ENCODE measurements at places on chromosomes 5 and 9.

- DNase-seq, result no peak
Measured at GRCh38 chr5:41404757-41405156, 105.6 kb downstream of the PLCXD3 start.

DNA sequence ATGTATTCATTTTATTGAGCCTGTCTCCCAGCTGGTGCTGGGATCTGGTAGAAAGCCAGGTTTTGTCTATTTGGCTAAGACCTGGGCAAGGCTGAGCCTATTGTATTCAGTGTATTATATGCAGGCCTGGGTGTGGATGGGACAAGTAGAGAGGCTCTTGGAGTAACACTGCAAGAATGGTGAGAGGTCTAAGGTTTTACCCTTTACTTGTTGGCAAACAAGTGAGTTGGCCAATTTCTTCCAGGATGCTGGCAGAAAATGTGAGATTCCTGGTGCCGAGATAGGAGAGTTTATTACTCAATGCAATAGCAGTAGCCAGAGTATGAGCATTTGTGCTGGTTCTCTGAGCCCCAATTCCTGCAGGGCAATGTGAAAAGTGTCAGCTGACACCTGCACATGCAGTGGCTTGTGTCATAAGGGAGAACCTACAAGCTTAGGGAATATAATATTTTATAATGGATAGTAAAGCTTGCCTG lies 141.7 kb upstream of the PRLR start:
- DNase-seq, result no peak

GRCh38 chr5:110441035-110441434 lies 285.4 kb downstream of the TMEM232 start:
- DNase-seq, result no peak

GRCh38 chr5:113917997-113918396 lies 404.5 kb downstream of the YTHDC2 start:
- DNase-seq, result no peak

GRCh38 chr9:130893341-130894101 lies 3.1 kb downstream of the QRFP start:
- no peak for DNase-seq

DNA sequence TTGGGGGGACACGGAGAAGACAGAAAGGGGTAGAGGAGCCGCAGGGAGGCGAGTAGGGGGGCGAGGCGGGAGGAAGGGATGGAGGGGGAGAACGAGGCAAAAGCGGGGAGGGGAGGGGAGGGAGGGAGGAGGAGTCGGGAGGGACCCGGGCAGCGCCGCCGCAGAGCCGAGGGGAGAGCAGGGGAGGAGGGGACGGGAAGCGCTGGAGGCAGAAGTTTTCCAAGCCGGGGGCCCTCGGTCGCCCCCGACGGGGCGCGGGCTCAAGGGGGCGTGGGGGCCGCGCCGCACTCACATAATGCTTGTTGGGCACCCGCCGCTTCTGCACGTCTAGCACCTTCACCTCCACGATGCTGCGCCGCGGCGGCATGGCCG lies 353 bp downstream of the SH3PXD2B start:
- no peak for DNase-seq

GRCh38 chr5:76546497-76547102 lies 76.6 kb downstream of the F2RL2 start:
- no peak for DNase-seq

DNA sequence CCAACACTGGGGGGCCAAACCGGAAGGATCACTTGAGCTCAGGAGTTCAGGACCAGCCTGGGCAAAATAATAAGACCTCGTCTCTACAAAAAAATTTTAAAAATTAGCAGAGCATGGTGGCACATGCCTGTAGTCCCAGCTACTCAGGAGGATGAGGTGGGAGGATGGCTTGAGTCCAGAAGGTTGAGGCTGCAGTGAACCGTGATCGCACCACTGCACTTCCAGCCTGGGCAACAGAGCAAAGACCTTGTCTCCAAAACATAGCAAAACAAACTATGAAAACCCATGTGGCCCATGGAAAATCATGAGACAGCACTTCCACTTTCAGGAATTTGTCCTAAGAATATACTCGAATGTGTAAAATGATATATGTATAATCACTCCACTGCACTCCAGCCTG lies 6.1 kb downstream of the SETX start:
- no peak for DNase-seq

DNA sequence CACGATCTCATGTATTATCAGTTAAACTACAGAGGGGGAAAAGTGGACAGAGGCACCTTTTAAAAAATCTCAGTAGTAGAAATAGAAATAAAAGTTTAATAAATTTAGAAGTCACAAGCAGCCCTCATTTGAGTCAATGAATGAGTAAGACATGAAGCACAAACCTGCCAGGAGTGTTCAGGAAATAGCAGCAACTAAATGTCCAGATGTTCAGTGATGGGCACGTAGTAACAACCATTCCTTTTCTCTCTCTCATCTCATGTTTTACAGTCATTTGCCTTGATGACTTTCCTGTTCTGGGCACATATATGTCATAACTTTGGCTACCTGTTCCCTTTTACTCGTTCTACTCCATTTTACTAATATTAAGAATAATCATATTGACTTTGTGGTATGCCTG lies 17.7 kb downstream of the ISOC1 start:
- no peak for DNase-seq

DNA sequence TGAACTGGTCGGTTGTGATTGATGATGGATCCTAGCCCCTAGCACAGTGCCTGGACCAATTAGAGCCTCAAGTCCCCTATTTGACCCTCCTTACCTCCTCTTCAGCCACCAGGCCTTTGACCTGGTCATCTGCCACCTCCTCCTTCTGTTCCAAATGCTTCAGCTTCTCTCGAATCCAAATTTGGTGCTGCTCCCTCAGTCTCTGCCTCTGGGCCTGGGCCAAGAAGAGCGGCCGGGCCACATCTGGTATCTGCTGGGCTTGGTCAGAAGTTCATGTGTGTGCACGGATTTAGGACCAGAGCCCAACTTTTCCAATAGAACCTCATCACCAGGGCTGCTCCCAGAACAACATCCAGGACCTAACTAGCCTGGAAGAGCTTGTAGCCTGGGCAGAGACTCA lies 6.5 kb downstream of the SLC35A4 start:
- DNase-seq, result no peak

GRCh38 chr5:172837640-172838039 lies 3.6 kb downstream of the ERGIC1 start:
- peak; percentile 42 for DNase-seq

- no peak for DNase-seq
Measured at GRCh38 chr9:19049917-19050636, 850 bp downstream of the RRAGA start.

- DNase-seq, result no peak
Measured at GRCh38 chr9:114138552-114138971, 16.8 kb upstream of the COL27A1 start.

- no peak for DNase-seq
Measured at GRCh38 chr5:40465416-40465815, 214.3 kb upstream of the PTGER4 start.

DNA sequence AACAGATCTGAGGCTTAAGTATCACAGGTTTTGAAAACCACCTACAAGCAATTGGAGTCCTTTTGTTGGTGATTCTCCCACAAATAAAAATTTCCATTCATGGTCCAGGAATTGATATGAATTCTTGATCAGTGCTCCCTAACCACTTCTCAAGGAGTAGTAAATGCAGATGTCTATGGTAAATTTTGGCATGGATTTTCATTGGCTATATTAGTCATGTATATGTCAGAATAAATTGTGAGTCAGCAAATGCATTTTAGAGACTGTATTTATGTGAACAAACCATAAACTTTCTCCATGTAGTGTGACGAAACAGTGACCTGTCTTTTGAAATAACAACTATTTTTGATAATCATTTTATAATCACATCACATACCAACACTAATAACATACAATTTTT lies 611.1 kb downstream of the HTR1A start:
- no peak for DNase-seq

DNA sequence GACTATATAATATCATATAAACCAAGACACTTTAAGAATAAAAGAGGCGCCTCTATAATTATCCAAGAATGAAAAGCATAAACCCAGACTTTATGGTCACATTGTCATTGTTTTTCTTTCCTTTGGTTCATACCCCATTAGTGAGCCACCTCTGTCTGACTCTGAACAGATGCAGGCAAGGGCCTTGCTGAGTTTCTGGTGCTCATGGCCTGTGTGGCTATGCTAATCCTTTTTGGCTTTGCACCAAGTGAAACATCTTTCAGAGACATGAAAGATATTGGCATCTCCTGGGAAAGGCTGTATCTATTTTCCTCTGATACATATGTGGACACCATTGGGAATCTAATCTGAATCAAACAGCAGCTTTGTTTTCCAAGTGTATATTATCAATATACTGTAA lies 222.5 kb downstream of the CHSY3 start:
- no peak for DNase-seq

DNA sequence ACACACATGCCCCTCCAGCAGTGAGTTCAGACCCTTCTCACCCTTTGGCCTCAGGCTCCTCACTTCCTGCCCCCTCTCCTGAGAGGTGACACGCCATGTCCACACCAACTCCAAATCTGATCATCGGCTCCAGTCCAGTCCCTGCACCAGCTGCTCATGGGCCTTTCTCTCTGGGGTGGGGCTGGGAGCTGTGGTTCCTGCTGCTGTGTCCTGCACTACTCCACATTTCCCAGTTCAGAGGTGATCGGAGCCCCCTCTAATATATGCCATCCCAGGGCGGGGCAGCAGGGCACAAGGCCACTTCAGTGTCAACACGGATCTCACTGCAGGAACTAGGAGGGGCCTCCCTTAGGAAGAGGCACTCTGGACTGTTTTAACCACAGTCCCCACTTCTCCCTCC lies 91.5 kb downstream of the ADAMTS2 start:
- DNase-seq, result no peak

GRCh38 chr5:132677191-132677590 lies 3.4 kb downstream of the IL4 start:
- no peak for DNase-seq

GRCh38 chr9:3931058-3931457 lies 368.8 kb downstream of the GLIS3 start:
- no peak for DNase-seq

GRCh38 chr5:20559845-20560244 lies 571.8 kb upstream of the CDH18 start:
- DNase-seq, result no peak

- DNase-seq, result no peak
Measured at GRCh38 chr5:124408738-124409453, 337.5 kb downstream of the ZNF608 start.

DNA sequence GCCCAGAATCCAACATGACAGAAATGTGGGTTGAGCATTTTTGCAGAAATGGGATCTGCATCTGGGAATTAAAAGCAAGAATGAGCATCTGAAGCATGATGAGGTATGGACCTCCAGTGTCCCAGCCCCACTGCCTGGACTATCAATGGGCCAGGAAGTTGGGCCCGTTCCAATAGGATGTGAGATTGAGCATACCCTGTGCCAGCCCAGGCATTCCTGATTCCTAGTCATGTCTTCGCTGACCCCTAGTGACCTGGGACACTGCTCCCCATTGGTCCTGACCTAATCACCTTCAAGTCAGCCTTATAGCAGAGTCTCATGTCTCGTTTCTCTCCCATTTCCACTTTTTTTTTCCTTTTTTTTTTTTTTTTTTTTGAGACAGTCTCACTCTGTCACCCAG lies 197.4 kb upstream of the IRX2 start:
- DNase-seq, result no peak

DNA sequence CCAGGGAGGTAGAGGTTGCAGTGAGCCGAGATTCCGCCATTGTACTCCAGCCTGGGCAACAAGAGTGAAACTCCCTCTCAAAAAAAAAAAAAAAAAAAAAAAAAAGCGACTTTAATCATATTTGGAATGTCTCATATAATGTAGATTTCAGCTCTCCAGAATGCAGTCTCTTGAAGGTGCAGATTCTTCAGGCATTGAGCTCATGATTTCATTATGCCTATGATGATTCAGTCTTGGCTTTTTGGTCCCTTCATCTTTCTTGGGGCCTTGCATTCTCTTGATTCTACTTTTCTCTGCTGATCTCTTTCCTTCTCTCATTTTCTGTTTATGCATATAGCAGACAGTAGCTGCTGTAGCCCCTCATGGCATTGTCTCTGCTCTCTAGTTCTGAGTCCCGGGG lies 22.9 kb downstream of the KDM4C start:
- no peak for DNase-seq

DNA sequence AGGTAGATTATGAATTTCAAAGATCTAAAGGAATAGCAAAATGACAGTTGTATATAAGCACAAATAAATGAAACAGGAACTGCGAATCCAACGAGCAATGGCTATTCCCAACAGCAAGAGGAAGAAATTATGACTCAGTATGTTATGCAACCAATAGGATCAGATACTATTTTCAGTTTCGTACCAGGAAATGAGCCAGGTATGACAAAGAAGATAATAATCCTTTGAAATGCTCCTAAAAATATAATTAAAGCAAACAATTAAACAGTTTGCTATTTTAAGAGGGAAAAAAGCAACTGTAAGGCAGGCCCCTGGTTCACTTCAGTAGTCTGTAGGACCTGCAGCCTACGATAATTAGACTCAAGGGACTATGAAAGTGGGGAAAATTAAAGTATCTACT lies 58.9 kb downstream of the AUH start:
- no peak for DNase-seq

- no peak for DNase-seq
Measured at GRCh38 chr9:126794441-126794840, 10.4 kb upstream of the ZBTB43 start.

DNA sequence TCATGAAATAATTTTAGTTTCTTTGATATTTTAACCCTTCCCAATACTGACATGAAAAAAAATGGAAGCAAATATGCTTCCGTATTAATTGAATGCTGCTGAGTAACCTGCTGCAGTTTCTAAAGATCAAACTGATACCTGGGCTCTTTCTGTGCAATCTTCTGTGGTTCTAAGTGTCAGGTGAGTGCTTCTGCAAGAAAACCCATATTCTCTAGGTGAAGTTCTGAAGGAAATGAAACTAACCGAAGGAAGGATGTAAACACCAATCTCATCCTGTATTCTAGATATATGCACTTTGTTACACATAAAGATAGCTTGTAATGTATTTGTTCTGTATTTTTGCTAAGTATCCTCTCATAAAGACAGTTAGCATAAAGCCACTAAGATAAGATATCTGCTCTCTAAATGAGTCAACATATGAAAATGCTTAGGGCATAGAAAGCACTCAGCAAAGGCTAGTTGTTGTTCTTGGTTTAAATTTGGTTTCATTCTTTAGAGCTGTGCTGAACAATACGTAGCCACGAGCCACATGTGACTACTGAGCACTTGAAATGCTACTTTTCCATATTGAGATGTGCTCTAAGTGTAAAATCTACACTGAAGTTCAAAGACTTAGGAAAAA lies 52.0 kb downstream of the ITGA2 start:
- DNase-seq, result no peak
